ENCODE measurements at places on chromosomes 7 and 10.

DNA sequence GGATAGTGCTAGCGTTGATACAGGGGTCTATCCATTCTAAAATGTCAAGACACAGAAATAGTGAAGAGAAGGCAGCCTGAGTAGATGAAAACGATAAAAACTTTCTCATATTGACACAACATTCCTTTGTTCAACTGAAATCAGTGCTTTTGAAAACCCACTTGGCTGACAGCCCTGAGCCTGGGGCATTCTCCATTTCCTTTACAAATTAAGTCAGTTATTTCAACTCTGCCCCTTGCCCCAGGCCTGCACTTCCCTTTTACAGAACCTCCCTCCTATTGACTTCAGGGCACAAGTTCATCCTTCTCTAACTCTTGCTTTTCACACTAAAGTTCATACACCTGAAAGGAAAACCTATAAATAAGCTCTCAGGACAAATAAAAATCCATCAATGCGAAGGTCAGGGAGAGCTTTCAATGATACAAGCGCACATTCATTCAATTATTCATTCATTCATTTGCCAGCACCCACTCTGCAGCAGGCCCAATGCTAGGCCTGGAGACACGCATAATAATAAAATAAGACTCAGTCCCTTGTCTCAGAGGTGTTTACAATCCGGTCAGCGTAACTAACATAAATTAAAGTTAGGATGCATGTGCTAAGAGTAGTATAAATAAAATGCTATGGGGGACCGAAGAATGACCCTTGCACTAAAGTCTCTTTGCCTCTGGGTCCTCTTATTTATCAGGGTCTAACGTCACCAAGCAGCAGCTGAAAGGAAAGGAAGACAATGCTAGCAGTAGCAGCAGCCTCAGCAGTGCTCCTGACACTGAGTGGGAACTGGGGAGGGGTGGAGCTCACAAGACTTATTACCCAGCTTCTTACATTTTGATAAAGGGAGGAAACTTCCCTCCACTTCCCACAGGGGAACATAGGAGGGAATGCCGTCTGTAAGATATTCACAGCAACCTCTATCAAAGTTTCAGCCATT, 134.8 kb downstream of the PDE1C start:
- no peak for DNase-seq

DNA sequence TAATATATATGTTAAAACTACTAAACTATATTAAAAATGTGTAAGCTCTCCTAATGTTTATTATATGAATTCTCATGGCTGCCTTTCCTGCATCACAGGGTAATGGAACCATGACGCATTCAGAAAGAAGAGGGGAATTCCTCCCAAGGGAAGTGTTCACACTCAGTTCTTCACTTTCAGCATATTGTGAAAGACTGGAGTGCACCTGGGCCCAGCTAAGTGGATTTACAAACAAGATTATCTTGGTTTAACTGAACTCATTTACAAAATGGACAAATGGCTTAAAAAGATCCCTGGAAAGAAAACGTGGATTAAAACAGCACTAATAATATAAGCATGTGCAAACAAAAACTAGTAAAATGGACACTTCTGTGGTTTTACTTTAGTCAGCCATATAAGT, 149.8 kb downstream of the DOCK4 start:
- DNase-seq, result no peak

- no peak for DNase-seq
These were observed 102.9 kb upstream of the MYO3A start for GRCh38 chr10:25831080-25831479.

GRCh38 chr7:33196221-33196620, 66.9 kb downstream of the BBS9 start:
- DNase-seq, result no peak

DNA sequence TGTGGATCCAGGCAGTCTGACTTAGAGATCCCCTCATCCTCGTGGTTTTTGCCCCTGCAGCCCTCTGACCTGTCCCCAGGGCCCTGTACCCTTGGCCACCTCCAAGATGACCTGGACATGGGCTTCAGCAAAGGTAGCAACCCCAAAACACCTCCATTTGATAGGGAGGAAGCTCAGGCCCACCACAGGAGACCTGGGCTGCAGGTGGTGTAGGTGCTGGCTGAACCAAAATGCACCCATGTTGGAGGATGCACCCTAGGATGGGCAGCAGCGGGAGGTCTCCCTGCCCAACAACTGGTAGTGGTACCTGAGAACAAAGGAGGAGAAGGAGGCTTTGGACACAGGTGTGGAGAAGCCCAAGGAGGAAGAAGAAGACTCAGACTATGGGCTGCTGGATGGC, 188.7 kb downstream of the ZNF716 start:
- no peak for DNase-seq

GRCh38 chr10:12308057-12308456, 41.3 kb upstream of the CAMK1D start:
- no peak for DNase-seq

DNA sequence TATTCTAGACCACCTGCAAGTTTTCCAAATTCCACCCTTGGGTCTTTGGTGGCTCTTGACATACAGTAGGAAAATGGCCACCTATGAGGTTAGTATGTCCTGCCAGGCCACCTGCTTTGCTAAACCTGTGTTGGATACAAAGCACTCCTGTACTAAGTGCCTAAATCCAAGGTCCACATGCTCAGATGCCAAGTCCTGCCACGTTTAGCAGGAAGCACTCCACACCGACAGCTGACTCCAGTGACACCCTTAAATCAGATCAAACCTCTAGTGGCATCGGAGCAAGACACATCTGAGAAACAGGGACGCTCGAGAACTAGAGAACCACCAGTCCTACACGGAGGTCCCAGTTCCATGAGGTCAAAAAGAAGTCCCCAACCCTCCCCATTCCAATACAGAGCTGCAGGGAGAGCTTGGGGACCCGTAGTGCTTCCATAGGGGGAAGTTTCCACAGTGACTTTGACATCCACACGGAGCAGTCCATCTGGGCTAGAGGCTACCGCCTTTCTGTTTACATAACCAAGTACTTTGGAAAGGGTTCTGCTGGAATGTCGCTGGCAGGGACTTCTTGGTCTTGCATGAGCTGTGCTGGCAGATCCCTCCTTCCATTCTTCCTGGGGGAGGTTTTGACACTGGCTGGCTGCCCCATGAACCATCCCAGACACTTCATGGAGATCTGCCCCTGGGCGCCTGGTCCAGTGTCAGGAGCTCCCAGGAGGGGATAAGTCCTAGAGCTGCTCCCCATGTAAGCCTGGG, 290.6 kb downstream of the PRPF18 start:
- DNase-seq, result no peak

- DNase-seq, result no peak
These were observed 386.6 kb downstream of the PARD3 start for GRCh38 chr10:34428501-34428900.

DNA sequence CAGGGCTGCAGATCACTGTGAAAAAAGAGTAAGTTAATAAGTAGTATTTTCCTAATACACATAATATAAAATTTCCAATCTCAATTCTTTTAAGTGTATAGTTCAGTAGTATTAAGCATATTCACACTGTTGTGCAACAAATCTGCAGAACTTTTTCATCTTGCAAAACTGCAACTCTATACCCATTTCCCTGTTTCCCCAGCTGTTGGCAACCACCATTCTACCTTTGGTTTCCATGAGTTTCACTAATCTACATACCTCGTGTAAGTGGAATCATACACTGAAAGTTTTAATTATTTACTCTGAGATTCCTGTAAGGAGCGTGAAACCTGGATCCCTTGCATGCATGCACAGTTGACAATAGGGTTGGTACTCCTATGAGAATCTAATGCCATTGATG, 155.4 kb downstream of the ZPBP start:
- no peak for DNase-seq

- DNase-seq, result peak; percentile 26
These were observed 107.5 kb downstream of the DOCK1 start for GRCh38 chr10:127012769-127013152.

GRCh38 chr7:108203537-108203936, 73.4 kb upstream of the LAMB4 start:
- DNase-seq, result no peak

DNA sequence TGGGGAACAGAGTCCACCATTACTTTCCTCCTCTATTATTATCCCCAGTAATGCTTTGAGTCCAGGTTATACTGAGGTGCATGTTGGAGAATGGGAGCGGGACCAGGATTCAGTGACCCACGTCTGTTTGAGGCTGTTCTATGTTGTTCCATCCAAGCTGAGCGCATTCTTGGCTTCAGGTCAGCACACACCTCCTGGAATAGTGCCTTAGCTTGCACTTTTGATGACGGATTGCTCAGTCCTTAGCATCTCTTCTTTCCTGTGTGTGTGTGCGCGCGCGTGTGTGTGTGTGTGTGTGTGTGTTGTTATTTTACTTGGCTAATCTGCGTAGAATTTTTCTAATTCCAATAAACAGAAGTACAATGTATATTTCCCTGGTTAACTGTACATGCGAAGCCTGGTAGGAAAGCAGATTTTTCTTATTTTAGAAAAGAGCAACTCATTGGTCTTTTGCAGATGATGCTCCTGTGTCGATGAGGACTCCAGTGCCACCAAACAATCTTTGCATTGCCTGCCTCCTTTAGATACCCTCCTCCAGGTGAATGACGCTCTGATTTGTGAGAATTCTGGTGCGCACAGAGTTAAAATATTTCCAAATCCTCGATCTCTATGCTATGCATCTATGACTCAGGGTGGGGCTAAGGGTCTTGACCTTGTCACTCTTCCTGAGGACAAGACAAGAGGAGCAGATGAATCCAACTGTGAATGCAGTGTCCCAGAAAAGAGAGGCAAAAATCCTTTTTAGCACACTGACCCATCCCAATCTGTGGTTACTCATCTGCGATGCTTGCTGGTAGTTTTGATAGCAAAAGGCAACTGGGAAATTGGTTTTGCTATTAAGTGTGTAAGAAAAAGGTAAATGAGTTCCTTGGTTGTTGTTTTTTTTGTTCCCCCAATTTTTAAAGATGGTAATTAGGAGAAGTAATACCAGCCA, 13.3 kb upstream of the CELF2 start:
- DNase-seq, result no peak

GRCh38 chr10:116875897-116876296, 26.6 kb downstream of the ENO4 start:
- no peak for DNase-seq

Data from urinary bladder (tissue), 4 donors.